Breast epithelium (tissue), 4 donors: ENCODE measurements at places on chromosomes 13 and 19.
A peak's percentile ranks its signal among the peaks of the same experiment; 100 is the strongest.

- no peak for DNase-seq
- no peaks in the 10 kb centered on the region for H3K36me3 ChIP-seq
- no peak overlapping the region for H3K27ac ChIP-seq
- no peaks in the 10 kb centered on the region for H3K4me1 ChIP-seq
These were observed 228.3 kb upstream of the IRS2 start for GRCh38 chr13:110014719-110015118.

DNA sequence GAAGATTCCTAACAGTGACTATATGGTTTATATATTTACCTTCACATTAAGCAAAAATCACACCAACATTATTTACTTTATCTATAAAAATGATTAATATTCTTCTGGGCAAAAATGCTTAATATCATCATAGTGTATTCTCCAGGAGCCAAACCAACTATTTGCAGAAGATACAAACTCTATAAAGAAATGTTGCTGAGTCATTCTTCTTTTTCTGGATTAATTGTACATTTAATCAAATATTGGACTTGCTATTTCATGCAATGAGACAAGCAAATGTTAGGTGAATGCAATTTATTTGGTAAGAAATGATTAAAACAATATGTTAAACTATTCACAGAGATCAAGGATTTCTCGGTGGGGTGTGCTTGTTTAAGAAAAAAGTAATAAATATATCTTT is 1075.8 kb downstream of the PCDH9 start:
- DNase-seq: no peak
- no peaks in the 10 kb centered on the region for H3K4me1 ChIP-seq
- H3K4me3 ChIP-seq: no peak overlapping the region
- no peaks in the 10 kb centered on the region for H3K27me3 ChIP-seq

GRCh38 chr13:62320129-62321108 is 904.8 kb upstream of the PCDH20 start:
- H3K27ac ChIP-seq: no peak overlapping the region
- H3K4me1 ChIP-seq: no peaks in the 10 kb centered on the region
- no peaks in the 10 kb centered on the region for H3K36me3 ChIP-seq
- H3K27me3 ChIP-seq: no peaks in the 10 kb centered on the region

GRCh38 chr19:33436360-33437345 is 63.1 kb downstream of the CEBPG start:
- no peaks in the 10 kb centered on the region for H3K4me1 ChIP-seq
- no peaks in the 10 kb centered on the region for H3K27me3 ChIP-seq
- DNase-seq: peak; percentile 33
- H3K27ac ChIP-seq: no peak overlapping the region

DNA sequence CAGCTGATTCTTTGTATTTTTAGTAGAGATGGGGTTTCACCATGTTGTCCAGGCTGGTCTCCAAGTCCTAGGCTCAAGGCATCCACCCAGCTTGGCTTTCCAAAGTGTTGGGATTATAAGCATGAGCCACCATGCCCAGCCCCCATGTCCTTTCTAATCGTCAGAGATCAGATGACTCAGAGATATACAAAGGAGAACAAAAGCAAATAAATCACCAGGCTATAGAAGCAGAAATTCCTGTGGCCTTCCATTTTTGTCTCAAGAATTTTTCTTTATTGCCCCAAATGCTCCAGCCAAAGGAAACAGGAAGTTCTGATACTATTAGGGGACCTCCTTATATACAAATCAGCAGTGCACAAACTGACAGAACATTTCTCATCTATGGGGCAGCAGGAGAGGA is 207.8 kb downstream of the RFC3 start:
- DNase-seq: no peak
- no peak overlapping the region for H3K27ac ChIP-seq
- H3K27me3 ChIP-seq: no peaks in the 10 kb centered on the region
- no peak overlapping the region for H3K4me3 ChIP-seq
- H3K4me1 ChIP-seq: no peaks in the 10 kb centered on the region

DNA sequence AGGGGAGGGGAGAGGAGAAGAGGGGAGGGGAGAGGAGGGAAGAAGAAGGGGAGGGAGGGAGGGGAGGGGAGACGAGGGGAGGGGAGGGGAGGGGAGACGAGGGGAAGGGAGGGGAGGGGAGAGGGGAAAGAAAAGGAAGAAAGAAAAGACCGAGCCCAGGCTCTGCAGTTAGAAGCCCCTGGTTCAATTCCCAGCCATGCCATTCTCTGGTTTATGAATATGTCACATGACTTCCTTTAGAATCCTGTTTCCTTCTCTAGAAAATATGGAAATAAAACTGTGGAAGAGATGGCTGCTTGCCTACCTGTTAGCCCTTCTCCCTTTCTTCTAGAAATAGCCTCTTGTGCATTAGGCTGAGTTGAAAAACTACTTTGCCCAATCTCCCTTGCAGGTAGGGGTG is 14.3 kb downstream of the TNNT1 start:
- no peak overlapping the region for H3K27ac ChIP-seq
- H3K4me1 ChIP-seq: no peaks in the 10 kb centered on the region
- DNase-seq: no peak
- H3K4me3 ChIP-seq: no peak overlapping the region
- H3K36me3 ChIP-seq: no peaks in the 10 kb centered on the region
- peaks cover 43% of the 10 kb centered on the region for H3K27me3 ChIP-seq

DNA sequence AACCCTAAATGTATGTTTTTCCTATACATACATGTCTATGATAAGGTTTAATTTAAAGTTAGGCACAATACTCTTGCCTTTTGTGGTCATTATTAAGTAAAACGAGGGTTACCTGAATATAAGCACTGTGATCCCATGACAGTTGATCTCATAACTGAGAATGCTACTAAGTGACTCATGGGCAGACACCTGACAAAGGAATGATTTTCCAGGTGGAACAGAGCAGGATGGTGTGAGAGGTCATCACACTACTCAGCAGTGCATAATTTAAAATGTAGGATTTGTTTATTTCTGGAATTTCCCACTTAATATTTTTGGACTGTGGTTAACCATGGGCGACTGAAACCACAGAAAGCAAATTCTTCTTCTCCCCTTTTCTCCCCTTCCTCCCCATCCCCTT is 178.9 kb downstream of the UGGT2 start:
- H3K27ac ChIP-seq: no peak overlapping the region
- H3K27me3 ChIP-seq: no peaks in the 10 kb centered on the region
- H3K4me1 ChIP-seq: no peaks in the 10 kb centered on the region
- no peaks in the 10 kb centered on the region for H3K36me3 ChIP-seq
- H3K4me3 ChIP-seq: no peak overlapping the region

DNA sequence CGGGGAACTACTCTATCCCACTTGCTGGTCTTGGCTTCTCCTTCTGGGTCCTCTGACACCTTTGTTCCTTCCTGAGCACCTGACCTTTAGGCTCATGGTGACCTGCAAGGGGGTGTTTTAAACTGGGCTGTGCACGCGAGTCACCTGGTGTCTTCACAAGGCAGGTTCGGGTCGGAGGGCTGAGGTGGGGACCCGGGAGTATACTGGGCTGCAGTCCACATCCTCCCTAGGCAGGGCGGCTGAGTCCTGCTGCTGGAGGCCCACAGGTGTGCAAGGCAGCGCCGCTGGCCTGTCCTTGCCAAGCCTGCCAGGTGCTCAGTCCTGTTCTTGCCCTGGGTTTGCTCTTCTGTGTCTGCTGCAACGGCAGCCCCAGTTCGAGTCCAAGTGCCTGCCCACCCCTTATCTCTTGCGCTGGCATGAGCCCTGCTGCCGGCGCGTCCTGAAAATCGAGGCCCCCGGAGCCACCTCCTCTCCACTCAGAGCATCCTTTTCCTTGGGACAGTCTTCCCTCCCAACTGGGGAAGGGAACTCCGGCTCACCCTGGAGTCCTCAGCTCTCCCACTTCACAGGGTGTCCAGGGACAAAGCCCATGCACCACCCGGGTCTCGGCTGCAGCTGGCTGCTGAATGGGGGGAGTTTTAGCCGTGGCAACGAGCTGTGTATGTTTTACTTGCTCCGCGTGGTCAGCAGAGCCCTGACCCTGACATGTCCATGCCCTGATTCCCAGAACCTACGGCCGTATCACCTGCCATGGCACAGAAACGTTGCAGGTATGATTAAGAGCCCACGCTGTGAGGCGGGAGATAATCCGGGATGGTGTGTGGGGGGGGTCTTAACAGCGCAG is 193.5 kb downstream of the TEX29 start:
- no peaks in the 10 kb centered on the region for H3K4me1 ChIP-seq
- H3K36me3 ChIP-seq: no peaks in the 10 kb centered on the region
- peaks cover 64% of the 10 kb centered on the region for H3K27me3 ChIP-seq

- no peak overlapping the region for H3K4me3 ChIP-seq
- H3K36me3 ChIP-seq: no peaks in the 10 kb centered on the region
- peaks cover 35% of the 10 kb centered on the region for H3K27me3 ChIP-seq
- no peak overlapping the region for H3K27ac ChIP-seq
- no peaks in the 10 kb centered on the region for H3K4me1 ChIP-seq
These were observed 16.6 kb downstream of the GPR12 start for GRCh38 chr13:26743971-26744370.

- H3K36me3 ChIP-seq: no peaks in the 10 kb centered on the region
- DNase-seq: no peak
- no peak overlapping the region for H3K4me3 ChIP-seq
- H3K4me1 ChIP-seq: no peaks in the 10 kb centered on the region
- H3K27ac ChIP-seq: no peak overlapping the region
These were observed 3.0 kb downstream of the TM6SF2 start for GRCh38 chr19:19269952-19270694.
